ENCODE measurements at places on chromosomes 3 and 15.

GRCh38 chr3:45179163-45179562 lies 33.0 kb upstream of the CDCP1 start:
- DNase-seq: no peak

DNA sequence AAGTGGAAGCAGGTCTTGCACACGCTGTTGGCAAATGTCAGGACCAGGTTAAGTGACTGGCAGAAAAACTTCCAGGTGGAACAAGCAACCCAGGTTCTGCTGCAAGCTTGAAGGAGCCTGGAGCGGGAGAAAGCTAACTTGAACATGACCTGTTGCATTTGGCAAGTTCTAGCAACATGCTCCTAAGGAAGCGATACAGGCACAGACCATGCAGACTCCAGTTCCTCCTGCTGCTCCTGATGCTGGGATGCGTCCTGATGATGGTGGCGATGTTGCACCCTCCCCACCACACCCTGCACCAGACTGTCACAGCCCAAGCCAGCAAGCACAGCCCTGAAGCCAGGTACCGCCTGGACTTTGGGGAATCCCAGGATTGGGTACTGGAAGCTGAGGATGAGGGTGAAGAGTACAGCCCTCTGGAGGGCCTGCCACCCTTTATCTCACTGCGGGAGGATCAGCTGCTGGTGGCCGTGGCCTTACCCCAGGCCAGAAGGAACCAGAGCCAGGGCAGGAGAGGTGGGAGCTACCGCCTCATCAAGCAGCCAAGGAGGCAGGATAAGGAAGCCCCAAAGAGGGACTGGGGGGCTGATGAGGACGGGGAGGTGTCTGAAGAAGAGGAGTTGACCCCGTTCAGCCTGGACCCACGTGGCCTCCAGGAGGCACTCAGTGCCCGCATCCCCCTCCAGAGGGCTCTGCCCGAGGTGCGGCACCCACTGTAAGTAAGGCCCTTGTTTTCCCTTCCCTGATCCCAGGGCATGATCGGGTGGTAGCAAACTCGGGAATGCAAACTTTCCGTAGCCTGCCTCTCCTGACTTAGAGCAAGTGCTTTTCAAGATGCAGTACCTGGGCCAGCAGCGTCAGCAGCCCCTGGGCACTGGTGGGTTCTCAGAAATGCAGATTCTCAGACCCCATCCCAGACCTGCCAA lies 759 bp downstream of the GALNT15 start:
- no peak for DNase-seq

DNA sequence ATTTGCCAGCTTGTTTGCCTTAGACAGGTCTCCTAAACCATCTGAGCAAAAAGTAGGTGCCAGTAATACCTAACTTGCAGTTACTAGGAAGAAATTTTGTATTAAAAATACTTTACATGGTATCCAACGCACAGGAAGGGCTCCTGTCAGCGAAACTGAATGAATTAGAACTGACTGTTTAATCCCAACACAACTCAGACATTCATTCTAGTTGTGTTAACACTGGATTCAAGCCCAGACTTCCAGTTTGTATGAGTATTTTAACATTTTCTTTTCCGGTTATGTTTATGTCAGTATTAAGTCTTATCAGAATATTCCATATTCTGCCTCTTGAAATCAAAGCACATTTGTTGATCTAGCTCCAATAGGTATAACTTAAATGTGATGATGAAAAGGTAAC lies 82.0 kb upstream of the SOX2 start:
- DNase-seq: no peak

DNA sequence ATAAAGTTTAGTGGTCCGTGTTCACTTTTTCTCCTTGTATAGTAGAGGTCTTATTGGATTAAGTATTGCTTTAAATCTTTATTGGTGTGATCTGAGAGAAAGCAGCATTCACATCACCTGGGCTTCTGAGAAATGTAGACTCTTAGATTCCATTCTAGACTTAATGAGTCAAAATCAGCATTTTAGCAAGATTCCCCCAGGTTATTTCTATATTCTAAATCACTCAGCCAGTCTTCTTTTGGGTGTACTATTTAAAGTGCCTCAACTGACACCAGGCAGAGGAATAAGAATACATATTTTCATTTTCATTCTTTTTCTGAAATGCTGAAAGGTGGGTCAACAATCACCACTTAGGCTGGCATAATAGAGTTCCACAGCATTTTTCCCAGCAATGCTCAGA lies 481.7 kb downstream of the TUSC7 start:
- DNase-seq: no peak

DNA sequence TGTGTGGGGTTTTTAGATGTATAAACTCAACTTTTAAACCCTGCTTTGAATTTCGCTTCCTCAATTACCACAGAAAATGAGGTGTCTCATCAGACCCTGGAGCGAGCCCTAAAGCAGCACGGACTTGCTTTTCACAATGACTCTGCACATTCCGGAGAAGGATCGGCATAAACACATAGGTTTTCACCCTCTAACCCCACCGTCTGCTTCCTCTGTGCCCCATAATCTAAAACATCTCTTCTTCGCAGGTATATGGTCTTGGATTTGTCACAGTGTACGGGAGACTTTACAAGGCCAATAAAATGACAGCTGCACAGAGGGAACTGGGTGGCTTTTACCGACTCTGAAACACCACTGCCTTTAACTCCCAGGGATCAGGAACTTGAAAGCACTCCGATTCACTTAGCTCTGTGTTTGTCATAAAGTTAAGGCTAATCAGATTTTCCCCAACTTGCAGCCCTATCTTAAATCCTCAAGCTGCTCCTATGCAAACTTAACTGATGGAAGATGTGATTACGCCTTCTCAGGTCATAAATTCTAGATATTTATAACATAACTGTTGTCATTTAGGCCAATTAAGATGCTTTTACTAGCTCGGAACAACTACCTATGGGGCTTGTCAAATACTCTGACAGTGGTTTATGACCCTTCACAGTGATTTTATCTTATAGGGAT lies 133.4 kb upstream of the WNT5A start:
- no peak for DNase-seq

GRCh38 chr3:16173283-16174025 lies 1.0 kb upstream of the GALNT15 start:
- no peak for DNase-seq

DNA sequence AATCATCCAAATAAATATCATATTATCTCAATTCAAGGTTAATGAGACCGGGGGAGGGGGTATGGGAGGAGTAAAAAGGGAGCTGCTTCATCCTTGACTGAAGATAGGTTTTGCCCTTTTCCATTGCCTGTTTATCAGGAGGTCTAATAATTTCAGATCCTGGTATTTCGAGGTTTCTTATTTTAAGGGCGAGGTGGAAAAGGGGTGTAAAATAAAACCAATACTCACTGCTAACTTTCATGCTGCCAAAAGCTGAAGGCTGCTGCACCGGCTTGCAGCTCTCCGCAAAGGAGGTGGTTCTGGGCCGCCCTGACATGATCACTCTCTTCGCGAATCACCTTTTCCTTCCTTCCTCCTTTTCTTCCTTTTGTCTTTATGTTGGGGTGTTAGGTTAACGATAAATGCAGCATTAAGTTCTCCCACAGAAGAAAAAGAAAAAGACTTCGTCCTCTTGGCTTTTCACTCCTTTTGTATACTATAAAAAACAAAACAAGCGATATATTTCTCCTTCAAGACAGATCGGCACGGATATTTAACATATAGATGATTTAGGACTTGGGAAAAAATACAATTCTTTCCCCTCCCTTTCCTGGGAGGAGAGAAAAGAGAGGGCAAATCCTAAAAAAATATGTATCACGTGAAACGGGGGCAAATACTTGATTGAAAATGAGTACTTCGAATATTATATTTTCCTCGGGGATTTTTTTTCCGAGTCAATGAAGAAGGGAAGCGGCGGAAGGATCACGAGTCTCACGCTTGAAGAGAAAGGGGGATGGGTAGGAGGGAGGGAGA lies 932 bp downstream of the GSK3B start:
- no peak for DNase-seq

DNA sequence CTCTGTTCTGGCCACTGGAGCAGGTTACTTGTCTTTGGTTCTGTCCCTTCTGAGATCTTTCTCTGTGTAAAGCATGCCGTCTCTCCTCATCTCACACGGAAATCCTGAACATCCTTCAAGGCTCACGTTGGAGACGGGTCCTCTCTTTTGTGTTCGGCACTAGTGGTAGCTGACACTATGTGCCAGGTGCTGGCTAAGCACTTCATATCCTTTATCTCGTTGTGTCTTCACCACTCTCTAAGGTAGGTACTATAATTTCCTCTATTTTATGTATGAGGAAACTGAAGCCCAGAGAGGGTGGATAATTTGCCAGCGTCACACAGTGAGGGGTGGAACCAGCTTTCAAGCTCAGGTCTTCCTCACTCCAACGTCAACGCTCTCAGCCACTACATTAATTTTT lies 1.2 kb downstream of the IFT122 start:
- DNase-seq: no peak

GRCh38 chr15:74657846-74658245 lies 38.0 kb downstream of the EDC3 start:
- DNase-seq: no peak

GRCh38 chr3:23164746-23165145 lies 38.4 kb upstream of the UBE2E2 start:
- DNase-seq: no peak

GRCh38 chr3:82100378-82100777 lies 338.9 kb upstream of the GBE1 start:
- DNase-seq: no peak

GRCh38 chr3:127497676-127498075 lies 92.9 kb downstream of the TPRA1 start:
- DNase-seq: no peak

GRCh38 chr3:89300526-89300925 lies 193.1 kb downstream of the EPHA3 start:
- DNase-seq: no peak

- no peak for DNase-seq
These were observed 13.7 kb downstream of the CD200 start for GRCh38 chr3:112346491-112347122.

DNA sequence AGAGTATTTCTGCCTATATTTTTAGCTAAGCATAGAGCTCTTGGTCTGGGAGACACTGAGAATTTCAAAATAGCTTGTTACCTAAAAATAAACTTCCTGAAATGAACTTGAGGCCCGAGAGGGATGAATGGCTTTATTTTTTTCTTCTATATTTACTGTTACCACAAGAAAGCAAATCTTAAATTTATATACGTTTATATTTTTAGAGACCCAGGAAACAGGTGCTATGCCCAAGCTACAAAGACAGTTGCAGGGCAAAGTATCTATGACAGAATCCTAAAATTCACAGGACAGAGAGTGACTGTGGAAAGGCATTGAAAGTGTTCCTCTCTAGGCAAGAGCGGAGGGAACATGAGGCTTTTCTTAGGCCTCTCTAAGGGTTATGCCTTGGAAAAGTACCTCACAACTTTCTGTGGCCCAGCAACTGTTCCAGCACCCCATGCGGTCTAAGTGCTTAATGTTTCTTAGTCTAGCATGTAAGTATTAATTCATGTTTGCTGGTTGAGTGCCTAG lies 36.5 kb downstream of the TGFBR2 start:
- DNase-seq: no peak

GRCh38 chr3:16373341-16373946 lies 108.4 kb downstream of the OXNAD1 start:
- DNase-seq: no peak

GRCh38 chr3:170228093-170228766 lies 6.0 kb downstream of the PRKCI start:
- DNase-seq: no peak

DNA sequence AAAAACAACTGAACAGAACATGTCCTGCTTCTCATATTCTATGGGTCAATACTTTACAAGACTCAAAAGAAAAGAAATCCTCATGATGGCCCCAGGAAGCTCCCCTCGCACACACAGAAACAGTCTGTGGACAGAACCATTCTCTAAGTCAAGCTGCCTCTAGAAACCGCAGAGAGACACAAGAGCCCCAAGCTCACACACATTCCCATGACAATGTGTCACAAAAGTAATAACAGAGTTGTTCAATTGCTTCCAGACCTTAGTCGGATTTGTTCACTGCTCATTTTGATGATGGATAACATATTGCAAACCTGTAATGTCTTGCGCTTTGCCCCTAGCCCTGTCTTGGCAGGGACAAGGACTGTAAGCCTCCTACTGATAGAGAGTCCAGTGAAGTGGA lies 60.9 kb downstream of the UMPS start:
- DNase-seq: no peak

DNA sequence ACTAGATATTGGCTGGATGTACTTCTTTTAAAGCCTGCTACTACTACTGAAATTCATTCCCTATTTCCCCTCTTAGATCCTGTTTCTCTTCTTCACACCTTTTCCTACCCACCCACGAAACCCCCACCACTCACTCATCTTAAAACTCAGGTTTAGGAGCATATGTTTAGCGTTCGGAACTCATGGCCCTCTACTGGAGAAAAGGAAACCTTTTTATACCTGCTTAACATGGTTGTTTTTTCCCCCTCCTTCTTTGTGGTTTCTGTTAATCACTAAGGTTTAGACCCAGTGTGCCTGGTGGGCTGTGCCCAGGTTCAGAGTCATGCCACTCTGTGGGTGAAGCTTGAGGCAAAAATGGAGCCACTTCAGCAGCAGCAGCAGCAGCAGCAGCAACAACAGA lies 2.6 kb downstream of the ARID3B start:
- no peak for DNase-seq

DNA sequence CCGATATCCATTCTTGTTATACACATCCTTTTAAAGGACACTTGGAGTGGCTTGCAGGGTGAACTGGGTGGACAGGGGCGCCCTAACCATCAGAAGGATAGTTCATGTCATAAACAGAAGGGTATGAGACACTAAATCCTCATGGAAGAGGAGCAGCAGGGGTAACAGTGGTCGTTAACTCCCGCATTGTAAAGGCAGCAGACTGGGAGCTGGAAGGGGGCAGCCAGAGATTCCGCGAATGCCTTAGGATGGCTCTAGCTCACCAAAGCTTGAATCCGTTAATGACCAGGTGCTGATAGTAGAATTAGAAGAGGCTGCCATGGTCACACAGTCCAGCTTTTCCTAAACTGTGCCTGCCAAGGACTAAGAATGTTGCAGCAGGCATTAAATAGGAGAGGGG lies 85.2 kb upstream of the ANKRD34C start:
- no peak for DNase-seq

DNA sequence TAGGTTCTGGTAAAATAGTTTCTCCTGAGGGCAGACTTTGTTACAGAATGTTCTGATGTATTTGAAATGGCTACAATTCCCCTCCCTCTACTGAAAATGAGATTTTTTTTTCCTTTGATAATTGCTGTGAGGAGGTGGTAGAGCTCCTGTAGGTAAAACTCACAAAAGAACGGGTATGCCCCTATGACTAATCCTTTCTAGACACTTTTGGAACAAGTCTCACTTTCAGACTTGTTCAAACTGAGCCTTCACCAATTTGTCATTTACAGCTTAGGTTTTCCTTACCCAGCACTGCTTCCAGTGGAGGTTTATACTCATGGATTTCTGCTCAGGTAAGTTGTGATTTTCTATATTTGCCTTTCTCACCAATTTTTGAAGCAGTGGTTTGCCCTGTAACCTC lies 115.6 kb downstream of the NLGN1 start:
- DNase-seq: no peak

DNA sequence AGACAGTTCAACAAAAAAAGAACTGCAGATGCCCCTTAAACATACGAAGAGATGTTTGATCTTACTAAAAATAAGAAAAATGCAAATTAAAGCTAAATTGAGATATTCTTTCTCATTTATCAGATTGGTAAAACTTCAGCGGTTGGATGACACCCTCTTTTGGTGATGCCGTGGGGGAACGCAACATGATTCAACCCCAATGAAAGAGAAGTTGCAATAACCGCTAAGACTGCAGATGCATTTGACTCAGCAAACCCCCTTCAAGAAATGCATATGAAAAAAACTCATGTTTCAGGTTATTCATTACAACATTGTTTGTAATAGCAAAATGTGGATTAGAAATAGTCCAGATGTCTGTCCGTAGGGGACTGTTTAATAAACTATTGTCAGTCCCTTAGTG lies 3.6 kb downstream of the KLHL6 start:
- no peak for DNase-seq

- DNase-seq: no peak
These were observed 615.3 kb downstream of the ZBBX start for GRCh38 chr3:166764698-166765318.

All from HuH-7.5 (cell line).